Myocyte (in vitro differentiated cells): ENCODE measurements at places on chromosomes 12 and 14.

DNA sequence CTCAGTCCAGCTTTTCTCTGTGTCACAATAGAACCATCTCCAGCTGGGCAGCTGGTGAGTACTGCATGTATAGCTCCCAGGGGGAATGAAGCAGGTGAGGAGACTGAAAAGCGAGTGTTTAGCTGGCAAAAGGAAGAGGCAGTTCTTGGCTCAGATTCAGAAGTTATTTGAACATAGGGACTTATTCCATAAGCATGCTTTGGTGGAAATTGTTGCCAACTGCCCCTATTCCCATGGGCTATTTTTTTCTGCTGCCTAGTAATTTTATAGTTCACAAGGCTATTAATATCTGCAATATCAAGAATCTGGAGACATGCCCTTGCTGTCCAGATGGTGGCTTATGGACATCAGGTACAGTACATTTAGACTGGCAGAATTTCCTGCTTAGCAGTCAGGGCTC, 1112.7 kb downstream of the LRFN5 start:
- DNase-seq, result no peak

DNA sequence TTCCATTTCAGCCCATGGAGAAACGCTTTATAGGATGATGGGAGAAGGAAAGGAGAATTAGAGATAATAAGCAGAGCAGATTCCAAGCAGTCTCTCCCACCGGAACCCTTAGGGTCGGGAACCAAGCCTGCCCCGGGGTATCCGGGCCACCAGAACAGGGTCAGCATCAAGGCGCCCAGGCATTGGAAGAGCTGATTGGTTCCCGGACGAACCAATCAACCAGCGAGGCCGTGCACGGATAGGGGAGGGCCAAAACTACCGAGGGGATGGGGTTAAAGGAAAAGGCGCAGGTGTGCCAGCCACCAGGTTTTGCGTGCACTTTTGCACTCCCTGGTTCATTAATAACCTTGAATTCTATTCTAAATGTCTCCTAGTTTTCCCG, 1.7 kb downstream of the PPM1H start:
- peak; percentile 58 for DNase-seq

DNA sequence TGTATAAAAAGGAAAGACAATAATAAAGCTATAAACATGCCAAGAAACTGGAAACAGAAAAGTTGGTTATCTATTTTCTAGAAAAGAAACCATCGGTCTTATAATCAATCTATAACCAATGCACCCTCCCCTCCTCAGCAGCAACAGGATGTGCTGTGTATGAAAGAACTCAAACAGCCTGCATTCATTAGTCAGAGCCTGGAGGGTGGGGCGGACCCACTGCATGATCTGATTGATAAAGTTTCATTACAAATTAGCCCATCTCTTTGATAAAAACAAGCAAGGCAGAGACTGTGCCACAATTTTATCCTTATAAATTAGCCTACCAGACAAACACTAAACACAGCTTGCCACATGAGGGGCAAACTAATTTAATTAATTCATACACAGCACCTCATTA, 448.1 kb downstream of the BCAT1 start:
- DNase-seq, result no peak

- DNase-seq, result no peak
Measured at GRCh38 chr14:87260460-87260859, 732.5 kb downstream of the GALC start.

DNA sequence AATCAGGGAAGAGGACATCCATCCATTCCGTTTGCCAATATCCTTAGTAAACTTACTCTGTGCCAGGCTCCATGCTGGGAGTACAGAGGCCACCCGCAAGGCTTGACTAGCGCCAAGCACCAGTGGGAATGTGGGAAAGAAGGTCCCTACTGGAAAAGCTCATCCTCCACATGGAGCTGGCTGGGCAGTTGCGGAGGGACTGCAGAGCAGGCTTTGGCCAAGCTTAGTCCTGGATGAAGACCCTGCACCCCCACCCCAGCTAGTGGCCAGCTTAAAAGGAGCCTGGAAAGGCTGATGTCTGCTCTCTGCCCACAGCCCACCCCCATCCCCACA, 22.4 kb upstream of the EIF2B2 start:
- DNase-seq, result peak; percentile 40

DNA sequence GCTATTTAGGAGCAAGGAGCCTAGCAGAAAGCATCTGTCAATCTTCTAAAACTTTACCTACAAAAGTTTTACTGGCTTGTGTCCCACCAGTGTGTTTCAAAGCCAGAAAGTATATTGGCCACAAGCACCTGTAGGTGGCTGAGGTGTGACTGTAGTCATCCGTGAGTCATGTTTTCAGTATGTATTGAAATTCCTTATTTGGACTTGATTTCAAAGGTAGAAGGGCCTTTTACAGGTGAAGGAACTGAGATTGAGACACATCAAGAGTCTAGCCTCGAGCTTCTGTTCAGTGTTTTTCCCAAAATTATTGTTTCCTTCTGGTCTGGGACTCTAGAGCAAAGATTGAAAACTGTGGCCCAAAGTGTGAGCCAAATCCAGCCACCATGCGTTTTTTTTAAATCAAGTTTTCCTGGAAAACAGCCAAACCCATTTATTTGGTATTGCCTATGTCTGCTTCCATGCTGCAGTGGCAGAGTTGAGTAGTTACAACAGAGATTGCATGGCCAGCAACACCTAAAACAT, 195.3 kb upstream of the BCL2L14 start:
- no peak for DNase-seq

- DNase-seq, result no peak
Measured at GRCh38 chr12:111447571-111448265, 42.0 kb downstream of the SH2B3 start.

- no peak for DNase-seq
Measured at GRCh38 chr12:56978397-56979138, 21.2 kb upstream of the RDH16 start.

- DNase-seq, result no peak
Measured at GRCh38 chr12:24012528-24012927, 63.1 kb upstream of the SOX5 start.

GRCh38 chr12:89252284-89252683, 100.0 kb downstream of the DUSP6 start:
- DNase-seq, result no peak
